ENCODE measurements at places on chromosomes 6 and 20.

GRCh38 chr6:170453586-170454511 is 99.3 kb downstream of the PSMB1 start:
- no peak for DNase-seq

- no peak for DNase-seq
Observed at GRCh38 chr20:44407402-44408184, 52.1 kb downstream of the HNF4A start.

- DNase-seq, result no peak
Observed at GRCh38 chr6:79649016-79649415, 17.9 kb downstream of the SH3BGRL2 start.

DNA sequence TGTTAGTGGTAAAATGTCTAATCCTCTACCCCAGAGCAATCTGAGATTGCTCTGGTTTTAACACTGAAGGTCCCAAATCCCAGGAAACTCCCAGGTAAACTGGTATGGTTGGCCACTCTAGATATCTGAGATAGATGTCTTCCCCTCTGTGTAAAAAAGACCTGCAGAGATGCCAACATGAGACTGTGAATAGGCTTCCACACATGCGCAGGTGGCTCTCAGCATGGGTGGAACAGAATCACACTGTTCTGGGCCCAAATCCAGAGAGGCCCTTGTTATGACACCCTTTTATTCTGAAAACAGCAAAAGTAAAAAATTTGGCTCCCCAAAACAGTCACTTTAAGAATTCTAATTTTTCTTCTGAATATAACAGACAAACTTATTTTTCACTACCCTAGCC is 88.7 kb upstream of the BMP5 start:
- DNase-seq, result no peak

- no peak for DNase-seq
Observed at GRCh38 chr20:42857446-42857845, 332.3 kb downstream of the PTPRT start.

All from foreskin fibroblast (primary cell).